ENCODE measurements at places on chromosomes 11 and 22. TPM values are rescaled to one million over a fixed set of nuclear protein-coding genes. Genes with fewer than 3 reads are reported as not detected.
A peak's percentile ranks its signal among the peaks of the same experiment; 100 is the strongest.

DNA sequence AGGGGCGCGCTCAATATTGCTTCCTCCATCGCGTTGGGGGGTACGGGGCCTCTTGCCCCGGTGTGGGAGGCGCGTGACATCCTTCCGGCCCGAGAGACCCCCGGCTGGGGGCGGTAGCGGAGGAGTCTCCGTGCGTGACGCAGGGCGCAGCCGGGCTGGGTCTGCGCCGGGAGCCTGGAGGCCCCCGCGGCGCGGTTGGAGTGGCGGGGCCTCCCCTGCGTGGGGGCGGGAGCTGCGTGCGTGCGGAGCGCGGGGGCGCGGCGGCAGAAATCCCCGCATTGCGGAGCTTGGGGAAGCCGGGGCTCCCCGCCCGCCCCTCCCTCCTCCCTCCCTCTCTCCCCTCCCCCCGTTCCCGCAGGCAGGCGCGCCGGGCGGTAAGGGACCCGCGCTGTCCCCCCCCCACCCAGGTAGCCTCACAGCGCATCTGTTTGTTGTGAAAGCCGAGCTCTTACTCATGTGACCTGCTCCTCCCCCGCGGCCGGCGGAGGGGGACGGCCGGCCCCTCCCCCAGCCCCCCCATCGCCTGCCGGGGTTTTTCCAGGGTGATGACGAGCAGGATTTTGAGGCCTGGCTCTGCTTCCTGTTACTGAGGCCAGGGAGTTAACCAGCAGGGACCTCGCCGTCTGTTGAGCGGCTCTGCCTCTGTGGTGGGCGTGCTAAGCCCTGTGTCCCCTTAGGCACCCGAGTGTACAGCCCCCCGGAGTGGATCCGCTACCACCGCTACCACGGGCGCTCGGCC, 1.6 kb downstream of the PIM3 start:
- peak; percentile 91 for DNase-seq

The GTF2H1 gene
- total RNA-seq = 29.3 TPM

The ANO3 gene
- 0.36 TPM for total RNA-seq

The TUG1 gene
- total RNA-seq = 72.1 TPM

GRCh38 chr11:61675826-61676225, 4.4 kb upstream of the DAGLA start:
- no peak for DNase-seq

GRCh38 chr22:40922484-40923303, 28.5 kb upstream of the RBX1 start:
- no peak for DNase-seq

DNA sequence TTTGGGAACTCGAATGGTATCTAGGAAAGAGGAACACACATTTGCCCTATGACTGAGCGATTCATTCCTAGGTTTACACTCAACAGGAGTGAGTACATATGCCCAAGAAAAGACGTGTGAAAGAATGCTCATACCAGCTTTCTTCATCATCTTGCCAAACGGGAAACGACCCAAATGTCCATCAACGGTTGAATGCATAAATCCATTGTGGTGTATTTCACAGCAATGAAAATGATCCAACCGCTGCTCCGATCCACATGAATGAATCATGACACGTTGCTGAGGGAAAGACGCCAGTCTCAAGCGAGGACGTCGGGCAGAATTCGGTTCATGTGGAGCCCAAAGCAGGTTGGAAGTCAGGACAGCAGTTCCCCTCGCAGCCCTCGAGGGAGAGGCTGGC, 71.5 kb downstream of the CYTH4 start:
- DNase-seq = no peak

The CLCF1 gene
- 2.2 TPM for total RNA-seq

DNA sequence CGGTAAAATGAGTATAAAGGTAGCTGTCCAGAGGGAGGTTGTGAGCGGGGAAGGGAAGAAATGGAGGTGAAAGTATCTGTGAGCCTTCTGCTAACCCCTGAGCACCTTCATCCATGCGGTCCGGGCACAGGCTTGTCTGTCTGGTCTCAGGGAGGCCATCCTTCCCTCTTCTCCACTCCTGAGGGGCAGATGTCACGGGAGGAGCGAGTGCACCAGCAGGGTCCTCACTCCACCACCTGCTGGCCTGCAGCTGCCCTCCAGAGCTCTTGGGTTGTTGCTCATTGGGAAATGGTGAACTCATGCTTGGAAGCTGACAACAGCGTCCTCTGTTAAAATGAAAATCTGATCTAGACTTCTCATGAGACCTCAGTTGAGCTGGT, 33.8 kb upstream of the WNT11 start:
- DNase-seq = no peak

DNA sequence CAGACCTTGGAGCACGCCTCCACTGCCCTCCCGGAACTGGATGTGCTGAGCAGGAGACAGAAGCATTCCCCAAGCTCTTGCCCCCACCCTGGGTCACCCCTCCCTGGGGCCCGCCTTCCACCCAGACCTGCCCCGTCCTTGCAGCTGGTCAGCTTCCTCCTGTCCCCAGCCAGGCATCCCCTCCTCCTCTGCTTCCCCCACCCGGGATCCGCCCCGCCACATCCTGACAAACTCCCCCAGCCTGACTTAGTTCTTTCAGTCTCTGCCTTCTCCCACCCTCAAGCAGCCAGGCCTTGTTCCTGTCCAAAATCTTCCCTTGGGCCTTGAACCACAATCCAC, 1.1 kb upstream of the PLXNB2 start:
- DNase-seq = peak; percentile 63

- no peak for DNase-seq
Observed at GRCh38 chr22:17087498-17088131, 2.8 kb downstream of the IL17RA start.

GRCh38 chr22:26393929-26394328, 35.1 kb upstream of the ASPHD2 start:
- DNase-seq = no peak

GRCh38 chr11:71286701-71287643, 34.6 kb upstream of the SHANK2 start:
- DNase-seq = peak; percentile 51

DNA sequence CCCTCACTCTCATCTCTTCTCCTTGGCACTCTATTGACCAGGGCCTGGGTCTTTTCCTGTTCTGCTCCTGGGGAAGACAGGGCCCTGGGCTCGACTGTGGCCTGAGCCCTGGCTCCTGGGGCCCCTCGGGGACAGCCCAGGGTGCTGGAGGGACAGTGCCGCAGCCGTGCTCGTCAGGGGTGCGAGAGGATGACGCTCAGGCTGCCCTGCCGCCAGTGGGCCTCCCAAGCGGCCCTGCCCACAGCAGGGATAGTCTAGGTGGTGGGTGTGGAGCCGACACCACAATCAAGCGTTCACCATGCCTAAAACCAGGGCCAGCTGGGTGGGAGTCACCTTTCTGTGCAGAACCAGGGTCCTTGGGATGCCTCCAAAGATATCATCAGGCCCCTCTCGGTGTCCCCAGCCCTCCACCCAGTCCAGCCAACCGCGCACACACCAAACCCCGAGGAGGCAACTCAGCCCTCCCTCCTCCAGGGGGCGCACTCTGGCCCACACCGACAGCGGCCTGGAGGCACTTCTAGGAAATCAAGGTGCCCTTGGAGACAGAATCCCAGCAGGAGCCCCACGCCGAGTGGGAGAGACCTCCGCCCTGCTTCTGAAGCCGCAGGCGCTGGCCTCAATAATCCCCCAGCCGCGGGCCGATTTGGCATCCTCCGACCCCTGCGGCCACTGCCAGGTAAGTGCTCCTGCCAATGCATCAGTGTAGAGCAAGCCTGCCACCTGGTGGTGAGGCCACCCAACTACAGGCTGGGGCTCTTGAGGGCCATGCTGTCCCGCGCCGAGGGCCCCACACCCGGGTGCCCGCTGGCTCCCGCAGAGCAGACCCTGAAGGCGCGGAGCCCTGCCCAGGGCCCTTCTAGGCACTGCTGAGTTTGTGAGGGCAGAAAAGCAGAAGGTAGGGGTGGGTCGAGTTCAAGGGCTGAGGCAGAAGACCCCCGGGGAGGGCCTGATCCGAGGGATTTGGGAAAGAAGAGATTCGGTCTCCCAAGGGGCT, 496.4 kb downstream of the BUD13 start:
- peak; percentile 55 for DNase-seq

GRCh38 chr11:1825785-1826451, 8.9 kb upstream of the SYT8 start:
- DNase-seq = no peak

DNA sequence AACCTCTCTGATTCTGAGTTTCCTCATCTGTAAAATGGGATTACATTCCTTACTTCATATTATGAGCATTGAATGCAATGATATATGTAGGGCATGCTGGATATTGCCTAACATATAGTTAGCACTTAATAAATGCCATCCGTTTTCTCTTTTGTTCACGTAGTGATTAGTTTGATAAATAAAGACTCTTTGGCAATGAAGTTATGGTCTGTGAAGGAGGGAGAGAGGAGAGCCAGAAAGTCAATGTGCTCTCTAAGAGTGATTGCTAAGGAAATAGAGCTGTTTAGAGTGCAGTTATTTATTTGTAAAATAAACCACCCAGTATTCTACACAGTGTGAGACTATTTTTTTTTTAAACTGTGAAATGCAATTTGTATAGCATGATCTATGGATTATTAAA, 207.9 kb upstream of the E2F8 start:
- no peak for DNase-seq

- DNase-seq = no peak
Observed at GRCh38 chr11:45245218-45246045, 40.7 kb downstream of the SYT13 start.

GRCh38 chr11:122690801-122691548, 35.5 kb downstream of the UBASH3B start:
- DNase-seq = no peak

DNA sequence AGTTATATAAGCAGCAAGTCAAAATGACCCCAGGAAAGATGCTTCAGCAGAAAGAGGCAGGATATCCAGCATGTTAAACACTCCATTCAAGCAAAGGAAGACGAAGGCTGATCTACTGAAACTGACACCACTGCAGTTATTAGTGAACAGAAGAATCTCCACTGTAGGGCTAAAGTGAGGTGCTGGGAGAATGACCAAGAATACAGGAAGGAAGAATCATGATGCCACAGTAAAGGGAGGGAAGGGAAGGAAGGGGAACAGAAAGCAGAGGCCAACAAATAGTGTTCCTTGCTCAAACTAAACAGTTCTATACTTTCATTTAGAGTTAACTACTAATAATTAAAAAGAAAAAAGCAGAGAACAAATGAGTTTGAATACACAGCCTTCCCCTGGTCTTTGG, 92.5 kb downstream of the SIK3 start:
- DNase-seq = no peak

DNA sequence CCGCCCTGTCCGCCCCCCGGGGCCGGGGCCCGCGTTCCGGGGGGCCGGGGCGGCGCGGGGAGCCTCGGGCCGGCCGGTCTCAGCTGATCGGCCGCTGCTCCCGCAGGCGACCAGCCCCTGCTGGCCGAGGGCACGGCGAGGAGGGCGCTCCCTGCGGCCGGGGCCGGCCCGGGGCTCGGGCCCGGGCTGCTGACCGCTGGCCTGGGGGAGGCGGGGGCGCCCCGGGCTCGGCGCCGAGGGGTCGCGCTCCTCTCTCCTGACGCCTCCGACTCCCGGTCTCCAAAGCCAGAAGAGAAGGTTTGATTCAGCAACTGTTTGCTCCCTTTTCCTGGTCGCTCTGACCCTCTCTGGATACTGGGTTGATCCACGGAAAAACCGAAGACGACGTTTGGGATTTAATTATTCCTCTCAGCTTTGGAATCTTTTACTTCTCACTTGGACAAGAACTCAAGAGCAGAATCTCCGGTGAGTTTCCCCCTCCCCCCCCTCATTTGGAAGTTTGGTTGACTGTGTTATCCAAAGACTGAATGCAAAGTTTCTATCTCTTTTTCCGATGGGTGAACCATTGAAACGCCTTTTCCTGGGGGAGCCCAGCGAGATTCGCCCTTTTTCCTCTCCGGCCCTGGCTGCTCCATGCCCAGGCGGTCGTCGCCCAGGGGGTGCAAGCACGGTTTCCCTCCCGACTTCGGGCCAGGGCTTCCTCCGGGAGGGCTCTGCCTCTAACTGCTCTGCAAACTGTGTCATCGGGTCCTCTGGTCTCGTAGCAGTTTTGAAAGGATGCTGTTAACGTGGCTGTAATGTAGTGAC, 725 bp downstream of the KDM2A start:
- DNase-seq = peak; percentile 45

DNA sequence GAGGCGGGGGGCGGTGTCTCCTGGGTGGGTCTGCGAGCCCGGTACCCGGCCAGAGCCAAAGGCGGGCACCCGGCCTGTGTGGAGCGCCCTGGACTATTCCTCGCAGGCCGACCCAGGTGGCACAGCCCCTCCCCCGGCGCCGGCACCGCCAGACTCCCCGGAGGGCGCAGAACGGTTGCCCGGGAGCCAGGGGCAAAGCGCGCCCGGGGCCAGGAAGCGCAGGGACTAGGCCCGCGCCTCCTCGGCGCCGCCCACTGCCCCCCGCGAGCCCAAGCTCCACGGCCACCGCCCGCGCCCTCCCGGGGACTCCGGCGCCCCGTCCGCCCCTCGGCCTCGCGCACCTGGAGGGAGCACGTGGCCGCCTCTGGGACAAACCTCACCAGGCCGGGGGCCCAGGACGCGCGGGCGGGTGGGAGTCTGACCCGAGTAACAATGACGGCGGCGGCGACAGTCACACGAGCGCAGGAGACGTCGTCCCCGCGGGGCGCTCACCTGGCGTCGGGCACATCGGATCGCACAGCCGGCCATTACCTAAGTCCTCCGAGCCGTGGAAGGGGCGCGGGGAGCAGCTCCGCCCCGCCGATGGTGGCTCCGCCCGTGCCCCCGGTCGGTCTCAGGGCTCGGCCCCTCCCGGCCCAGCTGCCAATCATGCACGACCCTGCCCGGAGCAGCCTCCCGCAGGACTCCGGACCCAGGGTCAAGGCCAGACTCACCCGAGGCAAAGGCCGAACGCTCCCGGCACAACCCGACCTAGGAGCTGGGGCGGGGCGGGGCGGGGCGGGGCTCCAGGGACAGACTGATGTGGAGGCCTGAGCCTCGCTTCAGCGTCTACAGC, 7.4 kb downstream of the PLXNB2 start:
- peak; percentile 84 for DNase-seq

DNA sequence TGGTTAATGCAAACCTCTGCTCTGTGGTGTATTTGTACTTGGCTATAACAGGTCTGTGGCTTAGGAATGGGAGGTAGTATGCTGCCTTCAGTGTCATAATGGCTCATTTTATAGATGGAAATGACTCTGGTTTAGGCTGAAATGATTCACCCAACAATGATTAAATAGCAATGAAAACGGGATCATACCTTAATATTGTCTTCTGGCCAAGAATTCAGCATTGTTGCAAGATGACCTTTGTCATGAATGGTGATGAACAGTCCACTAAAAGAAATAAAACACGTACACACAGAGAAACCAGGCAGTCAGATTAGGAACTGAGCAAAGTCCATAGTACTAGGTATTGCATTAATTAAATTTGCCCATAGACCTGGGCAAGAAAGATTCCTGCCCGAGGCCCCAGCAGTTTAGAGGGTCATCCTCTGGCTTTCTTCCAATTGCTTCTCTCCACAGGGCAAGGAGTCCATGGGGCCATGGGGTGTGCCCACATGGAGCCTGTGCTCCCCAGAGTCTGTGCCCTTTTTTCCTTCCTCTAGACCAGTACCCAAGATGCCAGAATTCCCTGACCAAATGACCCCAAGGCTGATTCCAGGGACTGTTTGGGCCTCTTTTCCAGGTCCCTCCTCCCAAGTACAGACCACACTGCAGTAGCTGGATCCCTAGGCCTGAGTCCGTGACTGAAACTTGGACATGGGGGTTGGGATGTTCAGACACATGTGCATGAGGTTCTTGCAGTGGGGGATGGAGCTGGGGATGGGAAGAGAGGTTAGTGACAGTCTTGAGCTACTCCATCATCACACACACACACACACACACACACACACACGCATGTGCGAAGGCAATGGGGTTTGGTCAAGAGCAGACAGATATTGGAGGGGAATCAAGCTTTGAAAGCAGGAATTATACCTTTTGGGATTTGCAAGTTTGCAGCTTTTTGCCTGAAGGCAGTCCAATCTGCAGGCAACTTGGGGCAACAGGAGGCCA, 134.2 kb downstream of the CCDC81 start:
- DNase-seq = no peak

The SCARF2 gene
- total RNA-seq = 1.8 TPM
